ENCODE measurements at places on chromosomes 2 and 18.

GRCh38 chr2:127182626-127183458 lies 37.3 kb downstream of the CYP27C1 start:
- no peak for DNase-seq

DNA sequence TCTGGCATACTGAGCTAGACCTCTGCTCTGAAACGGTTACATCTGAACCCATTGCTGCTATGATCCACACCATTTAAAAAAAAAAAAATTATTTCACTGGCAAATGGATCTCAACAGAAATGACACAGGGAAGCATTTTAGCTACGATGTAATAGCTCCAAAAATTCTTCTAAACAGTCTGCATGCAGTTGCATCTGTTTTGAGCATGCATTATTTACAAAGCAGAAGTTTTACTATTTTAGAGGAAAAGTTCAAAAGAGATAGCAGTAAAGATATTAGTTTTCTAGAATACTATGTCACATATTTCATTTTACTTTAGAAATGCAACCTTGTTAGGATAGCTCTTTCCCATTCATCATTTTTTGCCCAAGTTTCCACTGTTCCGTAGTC lies 265.7 kb downstream of the MEIS1 start:
- no peak for DNase-seq

DNA sequence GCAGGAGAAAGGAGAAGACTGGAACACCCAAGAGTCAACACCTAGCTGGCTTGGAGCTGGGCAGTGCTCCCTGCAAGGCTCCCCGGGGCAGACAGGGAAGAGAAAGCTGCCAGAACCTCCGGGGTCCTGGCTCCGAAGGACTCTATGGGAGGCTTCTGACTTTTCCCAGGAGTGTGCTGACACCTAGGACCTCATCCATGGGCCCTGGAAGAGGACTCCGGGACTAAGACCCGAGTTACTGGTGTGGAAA lies 37.8 kb upstream of the ATP6V1B1 start:
- DNase-seq = no peak

GRCh38 chr2:71129902-71130151 lies 202 bp downstream of the MCEE start:
- DNase-seq = peak; percentile 57

DNA sequence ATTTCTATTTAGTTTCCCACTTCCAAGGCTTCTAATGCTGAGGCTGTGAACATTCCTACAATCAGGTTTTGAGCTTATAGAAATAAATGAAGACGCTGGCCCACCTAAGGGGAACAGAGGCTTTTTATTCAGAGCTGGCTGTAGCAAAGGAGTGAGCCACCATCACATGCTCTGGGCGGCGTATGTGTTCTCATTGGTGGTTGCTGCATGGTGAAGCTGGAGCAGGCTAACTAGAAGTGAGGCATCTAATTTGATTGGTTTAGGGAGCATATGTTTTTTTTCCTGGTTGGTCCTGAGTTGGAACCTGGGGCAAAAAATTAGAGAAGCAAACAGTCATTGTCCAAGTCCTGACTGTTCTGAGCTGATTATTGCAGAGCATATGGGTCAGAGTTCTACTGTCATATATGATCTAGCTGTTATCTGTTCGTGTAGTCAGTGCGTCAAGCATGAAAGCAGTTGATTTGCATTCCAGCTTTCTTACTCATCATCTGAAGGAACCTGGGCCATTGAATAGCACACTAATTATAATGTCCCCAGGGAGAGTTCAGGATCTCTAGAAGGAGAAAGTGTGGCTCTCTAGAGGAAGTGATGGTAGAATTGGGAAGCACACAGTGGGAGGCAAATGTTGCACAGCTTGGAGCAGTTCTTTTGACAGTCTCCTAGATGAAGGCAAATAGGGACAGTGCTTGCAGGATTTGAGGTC lies 279.6 kb downstream of the PARD3B start:
- DNase-seq = no peak

- peak; percentile 48 for DNase-seq
These were observed 34.3 kb downstream of the LPIN2 start for GRCh38 chr18:2978661-2979106.

DNA sequence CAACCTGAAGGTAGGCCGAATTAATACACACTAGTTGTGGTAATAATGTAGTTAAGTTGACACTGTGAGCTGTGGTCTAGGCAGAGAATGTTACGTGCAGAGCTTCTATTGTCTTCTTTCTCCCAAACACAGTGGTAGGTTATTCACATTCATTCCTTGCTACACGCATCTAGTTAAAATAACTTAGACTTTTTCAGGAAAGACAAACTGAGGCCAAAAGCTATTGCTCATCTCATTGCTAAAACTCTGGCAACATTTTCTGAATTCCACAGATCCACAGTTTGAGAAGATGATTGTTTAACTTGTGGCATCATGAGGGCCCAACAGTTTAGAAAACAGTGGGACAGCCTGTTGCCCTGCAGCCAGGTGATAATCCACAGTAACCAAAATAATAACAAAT lies 850.4 kb upstream of the FSHR start:
- no peak for DNase-seq

GRCh38 chr2:143289025-143289424 lies 159.8 kb downstream of the ARHGAP15 start:
- DNase-seq = no peak

GRCh38 chr2:9074930-9075329 lies 71.4 kb upstream of the MBOAT2 start:
- no peak for DNase-seq

GRCh38 chr2:200620606-200621390 lies 35.0 kb downstream of the AOX1 start:
- no peak for DNase-seq

GRCh38 chr2:51011254-51011653 lies 20.7 kb downstream of the NRXN1 start:
- no peak for DNase-seq

- no peak for DNase-seq
These were observed 47.2 kb downstream of the WDR33 start for GRCh38 chr2:127763776-127764175.

DNA sequence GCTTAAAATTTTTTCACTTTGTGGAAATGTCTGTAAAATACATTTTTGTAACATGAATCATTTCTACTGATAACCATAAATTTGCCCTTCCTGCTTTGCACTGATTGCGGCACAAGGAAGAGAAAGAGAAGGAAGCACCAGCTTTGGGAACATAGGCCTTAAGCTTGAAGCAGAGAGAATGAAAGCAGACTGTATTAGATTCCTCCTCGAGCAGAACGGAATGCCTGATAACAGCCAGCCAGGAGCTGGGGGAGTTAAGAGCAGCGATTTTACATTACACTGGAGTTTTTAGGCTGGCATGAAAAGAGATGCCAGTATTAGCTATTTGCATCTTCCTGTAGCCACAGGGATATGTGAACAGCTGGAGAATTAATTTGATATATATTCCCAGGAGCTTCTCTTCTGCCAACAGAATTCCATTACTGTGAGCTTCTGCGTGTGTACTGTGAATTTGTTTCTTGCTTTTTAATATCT lies 33.5 kb downstream of the CRIM1 start:
- DNase-seq = peak; percentile 55

DNA sequence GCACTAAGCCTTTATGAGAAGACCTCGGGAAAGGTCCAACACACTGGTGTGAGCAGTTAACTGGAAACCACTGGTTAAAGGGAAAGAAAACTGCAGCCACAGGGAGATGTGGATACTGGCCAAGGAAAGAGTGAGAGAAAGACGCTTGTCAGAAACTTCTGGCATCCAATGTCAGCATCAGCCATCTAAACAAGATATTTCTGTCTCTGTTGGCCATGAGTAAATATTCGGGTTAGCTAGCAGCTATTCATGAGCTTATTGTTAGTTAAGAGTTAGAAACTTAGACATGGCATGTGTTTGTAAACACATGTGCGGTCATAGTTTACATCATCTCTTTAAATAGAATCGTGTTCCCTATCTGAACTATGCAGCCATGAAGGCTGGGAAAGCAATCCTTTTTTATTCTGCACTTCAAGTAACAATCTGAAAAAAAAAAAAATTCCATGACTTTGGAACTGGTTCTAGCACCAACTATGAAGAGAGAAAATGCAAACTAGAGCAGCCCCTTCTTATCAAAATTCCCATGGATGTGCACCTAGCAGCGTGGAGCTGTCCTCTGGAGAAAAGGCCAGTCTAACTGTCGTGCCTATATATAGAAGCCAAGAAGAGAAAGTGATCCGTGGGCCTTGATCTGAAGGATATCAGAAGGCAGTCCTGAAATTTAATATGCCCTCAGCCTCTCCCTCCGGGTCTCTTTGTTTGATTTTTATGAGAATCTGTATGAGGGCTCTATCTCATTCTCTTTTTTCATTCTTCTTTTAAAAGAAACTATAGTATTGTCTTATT lies 84.0 kb upstream of the RFX8 start:
- no peak for DNase-seq

DNA sequence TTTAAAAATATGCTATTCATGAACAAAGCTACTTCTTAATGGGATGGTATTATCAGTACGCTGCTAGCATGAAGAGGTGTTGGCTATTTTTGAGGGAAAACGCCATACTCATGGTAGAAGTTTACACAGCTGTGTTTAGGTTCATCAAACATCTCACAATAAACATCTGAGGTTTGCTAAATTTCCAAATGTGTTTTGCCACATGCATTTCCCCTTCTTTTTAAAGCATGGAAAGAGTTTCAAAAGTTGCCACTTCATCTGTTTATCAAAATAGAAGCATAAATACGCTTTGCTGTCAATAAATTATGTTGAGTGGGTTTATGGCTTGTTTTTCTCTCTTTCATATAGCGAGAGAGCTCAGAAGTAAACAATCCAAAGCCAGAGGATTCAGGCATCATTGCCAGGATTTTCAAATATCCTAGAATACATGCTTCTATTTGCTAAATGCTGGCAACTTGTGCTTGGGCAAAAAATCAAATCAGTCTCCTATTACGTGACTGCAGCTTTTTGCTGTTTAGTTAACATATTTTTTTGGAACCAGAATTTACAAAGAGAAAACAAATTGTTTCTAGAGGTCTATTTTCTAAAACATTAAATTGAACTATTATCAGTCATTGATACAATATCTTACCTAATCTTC lies 1919.9 kb upstream of the LRRTM1 start:
- DNase-seq = no peak

GRCh38 chr2:66439812-66440542 lies 5.1 kb downstream of the MEIS1 start:
- no peak for DNase-seq

DNA sequence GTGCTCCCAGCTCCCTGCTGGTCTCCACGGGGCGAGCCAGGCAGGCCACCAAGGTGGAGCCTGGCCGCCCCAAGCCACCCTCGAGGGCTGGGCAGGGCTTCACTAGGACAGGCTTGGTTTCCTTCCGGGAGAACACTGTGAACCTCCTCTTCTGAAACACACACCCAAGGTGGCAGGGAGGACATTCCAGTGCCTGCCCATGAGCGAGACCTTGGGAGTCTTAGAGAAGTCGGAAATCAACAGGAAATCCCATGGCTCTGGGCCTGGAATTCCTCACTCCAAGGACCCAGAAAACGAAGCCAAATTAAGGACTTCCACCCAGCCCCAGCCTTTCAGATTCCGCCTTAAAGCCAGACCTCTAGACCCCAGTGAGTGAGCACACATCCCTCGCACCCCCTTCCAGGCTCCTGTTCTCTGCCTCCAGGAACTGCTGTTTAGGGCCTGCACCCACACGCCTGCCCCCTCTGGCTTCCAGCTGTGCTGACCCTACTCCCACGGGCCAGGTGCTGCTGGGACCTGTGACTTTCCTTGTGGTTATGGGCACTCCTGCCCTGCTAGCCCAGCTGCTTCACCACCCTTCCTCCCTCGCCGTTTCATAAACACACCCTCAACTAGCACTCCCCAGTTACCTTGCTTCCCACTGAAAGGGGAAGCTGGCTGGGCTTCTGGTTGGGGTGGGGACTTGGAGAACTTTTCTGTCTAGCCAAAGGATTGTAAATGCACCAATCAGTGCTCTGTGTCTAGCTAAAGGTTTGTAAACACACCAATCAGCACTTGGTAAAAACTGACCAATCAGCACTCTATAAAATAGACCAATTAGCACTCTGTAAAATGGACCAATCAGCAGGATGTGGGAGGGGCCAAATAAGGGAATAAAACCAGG lies 13.7 kb downstream of the GPR17 start:
- DNase-seq = no peak

- no peak for DNase-seq
These were observed 74.2 kb downstream of the CD8B2 start for GRCh38 chr2:106561356-106561755.

- DNase-seq = no peak
These were observed 23.0 kb upstream of the ACTR2 start for GRCh38 chr2:65204461-65205210.

GRCh38 chr2:141728886-141729285 lies 401.9 kb downstream of the LRP1B start:
- DNase-seq = no peak

DNA sequence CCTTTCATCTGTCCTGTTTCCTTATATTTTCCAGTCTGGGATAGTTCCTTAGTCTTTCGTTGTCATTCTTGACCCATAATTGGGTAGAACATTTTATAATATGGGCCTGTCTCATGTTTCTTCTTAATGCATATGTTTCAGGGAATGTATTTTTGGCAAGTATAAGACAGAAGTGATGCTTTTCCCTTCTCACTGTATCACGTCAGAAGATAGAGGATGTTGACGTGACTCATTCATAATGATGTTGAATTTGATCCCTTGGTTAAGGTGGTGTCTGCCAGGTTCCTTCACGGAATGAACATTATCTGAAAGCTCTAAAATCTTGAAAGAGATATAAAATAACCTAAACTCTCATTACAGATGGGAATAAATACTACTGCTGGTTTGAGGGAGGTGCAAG lies 18.8 kb downstream of the CDH7 start:
- DNase-seq = no peak

DNA sequence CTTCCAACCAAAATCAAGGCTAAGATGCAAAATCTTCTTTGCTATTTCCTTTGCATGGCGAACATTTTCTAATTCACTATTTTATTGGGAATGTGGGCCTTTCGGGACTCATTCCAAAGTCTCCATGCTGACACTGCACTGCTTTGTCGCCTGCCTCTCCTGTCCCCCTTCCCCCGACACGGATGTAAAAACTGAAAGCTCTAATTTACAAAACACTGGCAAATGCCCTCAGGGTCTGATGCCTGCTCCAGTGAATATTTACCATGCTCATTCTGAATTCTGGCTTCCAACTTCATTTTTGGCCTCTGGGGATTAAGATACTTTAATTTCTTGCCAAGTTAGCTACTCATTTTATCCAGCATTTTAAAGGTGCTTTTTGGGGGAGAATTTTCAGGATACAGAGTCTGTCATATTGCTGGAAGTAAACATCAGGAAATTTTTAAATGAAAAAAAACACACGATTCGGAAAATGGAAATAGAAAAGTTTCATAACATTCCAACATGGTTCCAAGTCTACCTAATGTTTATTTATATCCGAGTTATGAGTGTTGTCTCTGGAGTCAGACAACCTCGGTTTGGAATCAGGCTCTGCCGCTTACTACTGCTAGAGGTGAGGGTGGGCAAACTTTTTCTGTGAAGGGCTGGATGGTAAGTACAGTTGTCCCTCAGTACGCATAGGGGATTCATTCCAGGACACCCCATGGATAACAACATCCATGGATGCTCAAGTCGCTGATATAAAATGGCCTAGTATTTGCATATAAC lies 14.6 kb upstream of the LTBP1 start:
- DNase-seq = no peak

- peak; percentile 29 for DNase-seq
These were observed 602 bp downstream of the SNX17 start for GRCh38 chr2:27370816-27371620.
